Stimulated activated CD8-positive, alpha-beta memory T cell treated with anti-CD3 and anti-CD28 coated beads, Interleukin-7, amount 100 ng/mL, for 1 hour (primary cell): ENCODE measurements at places on chromosomes 6 and 20.

GRCh38 chr6:44234101-44235025 lies 11.0 kb downstream of the SLC29A1 start:
- no peak for DNase-seq

- DNase-seq, result no peak
Measured at GRCh38 chr6:1774226-1774915, 164.7 kb downstream of the FOXC1 start.

- DNase-seq, result no peak
Measured at GRCh38 chr6:69917834-69918233, 51.5 kb downstream of the COL19A1 start.

GRCh38 chr20:46430921-46431712 lies 24.7 kb upstream of the ELMO2 start:
- DNase-seq, result no peak

DNA sequence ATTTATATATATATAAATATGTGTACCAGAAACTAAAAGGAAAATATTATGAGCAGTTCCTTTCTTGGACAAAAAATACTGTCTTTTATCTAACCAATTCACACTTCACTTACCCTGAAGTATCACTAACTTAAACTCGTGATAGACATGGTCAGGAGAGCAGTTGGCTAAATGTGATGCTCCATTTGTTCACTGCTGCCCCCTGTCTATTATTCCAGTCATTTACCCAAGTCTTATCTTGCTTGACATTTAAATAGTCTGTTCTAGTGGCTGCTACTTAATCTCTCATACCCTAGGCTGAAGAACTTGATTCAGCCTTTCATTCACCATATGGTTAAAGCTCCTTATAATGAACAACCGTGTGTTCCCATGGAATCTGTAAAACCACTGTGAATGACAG lies 789.6 kb upstream of the EYS start:
- no peak for DNase-seq

DNA sequence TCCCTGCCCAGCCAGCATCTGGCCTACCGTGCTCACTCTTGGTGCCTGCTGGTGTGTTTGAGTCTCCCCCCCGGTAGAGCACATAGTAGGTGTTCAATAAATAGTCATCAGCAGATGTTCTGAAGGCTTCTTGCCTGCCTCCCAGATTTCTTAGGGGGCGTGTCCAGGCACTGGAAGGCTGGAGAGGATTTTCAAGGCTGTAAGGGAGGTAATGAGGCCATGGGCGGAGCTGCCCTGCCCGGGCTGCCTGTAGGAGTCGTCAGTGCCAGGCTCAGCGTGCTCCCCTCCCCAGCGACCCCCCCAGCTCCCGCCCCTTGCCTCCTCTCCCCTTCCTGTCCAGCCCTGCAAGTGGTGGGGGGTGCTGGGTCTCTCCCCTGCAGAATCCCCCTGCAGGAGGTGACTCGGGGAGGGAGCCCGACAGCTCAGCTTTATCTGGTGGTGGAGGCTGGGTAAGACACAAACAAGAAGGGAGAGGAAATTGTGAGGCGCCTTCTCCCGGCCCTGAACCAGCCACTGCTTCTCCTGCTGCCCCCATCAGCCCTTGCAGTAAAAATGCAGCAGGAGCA lies 55.9 kb downstream of the BCAS4 start:
- DNase-seq, result no peak
